ENCODE measurements at places on chromosomes 1 and 21. TPM values are rescaled to one million over a fixed set of nuclear protein-coding genes. Genes with fewer than 3 reads are reported as not detected.

DNA sequence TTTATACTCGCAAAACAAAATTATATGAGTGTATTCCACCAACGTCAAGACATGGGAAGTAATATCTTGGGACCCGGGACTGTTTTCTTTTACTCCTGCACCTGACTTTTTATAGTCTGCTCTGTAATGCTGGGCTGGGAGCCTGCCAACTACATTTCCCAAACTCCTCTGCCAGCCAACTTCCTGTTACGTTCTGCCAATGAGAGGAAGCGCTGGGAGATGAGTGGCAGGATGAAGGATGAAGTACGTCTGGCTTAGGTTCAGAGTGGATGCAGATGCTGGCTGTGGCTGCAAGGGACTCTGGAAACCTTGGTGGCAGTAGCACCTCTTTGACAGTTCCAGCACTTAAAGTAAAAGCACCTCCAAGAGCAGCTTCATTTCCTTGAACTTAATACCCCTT lies 59.6 kb downstream of the USP24 start:
- DNase-seq: no peak

DNA sequence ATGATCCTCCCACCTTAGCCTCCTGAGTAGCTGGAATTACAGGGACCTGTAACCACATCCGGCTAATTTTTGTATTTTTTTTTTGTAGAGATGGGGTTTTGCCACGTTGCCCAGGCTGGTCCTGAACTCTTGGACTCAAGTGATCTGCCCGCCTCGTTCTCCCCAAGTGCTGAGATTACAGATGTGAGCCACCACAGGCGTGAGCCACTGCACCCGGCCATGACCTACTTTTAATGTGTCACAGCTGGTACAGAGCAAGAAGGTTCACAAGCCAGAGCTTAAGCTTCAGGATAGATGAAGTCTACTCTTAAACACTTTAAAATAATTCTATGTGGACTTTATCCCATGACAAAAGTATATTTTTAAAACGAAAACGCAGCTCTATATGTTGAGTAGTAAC lies 23.6 kb downstream of the ACBD3 start:
- no peak for DNase-seq

DNA sequence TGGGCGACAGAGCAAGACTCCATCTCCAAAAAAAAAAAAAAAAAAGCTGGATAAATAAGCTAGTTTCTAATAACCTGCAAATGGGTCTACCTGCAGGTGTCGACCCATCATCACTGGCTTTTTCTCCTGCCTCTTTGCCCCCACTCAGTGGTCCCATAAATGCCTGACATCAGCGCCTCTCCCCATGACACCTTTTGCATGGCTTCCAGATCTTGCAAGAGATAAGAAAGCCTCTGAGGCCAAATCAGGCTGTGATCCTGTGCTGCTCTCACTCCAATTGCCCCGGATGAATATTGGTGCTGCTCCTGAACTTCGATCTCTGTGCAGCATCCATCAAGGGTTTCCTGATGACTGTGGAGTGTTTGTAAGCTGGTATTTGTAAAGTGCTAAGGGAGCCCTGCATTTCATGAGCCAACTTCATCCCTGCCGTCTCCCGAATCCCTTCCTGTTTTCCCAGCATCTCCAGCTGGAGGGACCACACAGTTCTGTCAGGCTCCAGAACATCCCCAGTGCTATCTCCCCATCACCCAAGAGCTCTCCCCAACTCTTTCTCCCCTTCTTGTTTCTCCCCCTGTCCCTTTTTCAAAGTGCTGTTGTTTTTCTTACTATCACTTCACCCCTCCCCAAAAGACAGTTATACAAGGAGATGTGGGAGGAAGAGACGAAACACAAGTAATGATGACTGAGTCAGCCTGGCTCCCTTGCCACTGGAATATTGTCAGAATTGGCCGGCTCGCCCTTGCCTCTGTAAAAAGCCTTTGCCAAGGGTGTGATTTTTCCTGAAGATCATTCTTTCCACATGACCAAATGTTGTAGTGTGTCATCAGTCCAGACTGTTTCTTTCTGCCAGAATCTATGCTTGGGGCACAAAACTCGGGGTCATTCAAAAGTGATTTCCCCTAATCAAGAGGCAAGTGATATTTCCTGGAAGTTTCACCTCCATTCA lies 2.8 kb upstream of the EFHD2 start:
- DNase-seq: peak; percentile 68

The MCM3AP gene
- total RNA-seq: 83.8 TPM

GRCh38 chr1:218694636-218695035 lies 349.5 kb downstream of the TGFB2 start:
- DNase-seq: no peak

The SLC5A9 gene
- 1.5 TPM for total RNA-seq

- no peak for DNase-seq
These were observed 321.4 kb downstream of the DPYD start for GRCh38 chr1:97599447-97599846.

The DESI2 gene
- 43.4 TPM for total RNA-seq

The RUNX1 gene
- total RNA-seq: 22.1 TPM

The EXTL1 gene
- total RNA-seq: 0.69 TPM
